ENCODE measurements at places on chromosomes 11 and 22. TPM values are rescaled to one million over a fixed set of nuclear protein-coding genes. Genes with fewer than 3 reads are reported as not detected.

The SNX15 gene
- total RNA-seq: 22.1 TPM

The DRD4 gene
- 0.21 TPM for total RNA-seq

The ACRV1 gene
- not detected for total RNA-seq

The CCND1 gene
- 188 TPM for total RNA-seq
